Activated CD4-positive, CD25-positive, alpha-beta regulatory T cell treated with anti-CD3 and anti-CD28 coated beads, Interleukin-2, amount 50 U/mL, for 16 hours (primary cell): ENCODE measurements at places on chromosomes 2 and 18.

- no peak for DNase-seq
These were observed 2.1 kb downstream of the BCL2L11 start for GRCh38 chr2:111122631-111123421.

- no peak for DNase-seq
These were observed 38.7 kb downstream of the SCG2 start for GRCh38 chr2:223563462-223563861.

DNA sequence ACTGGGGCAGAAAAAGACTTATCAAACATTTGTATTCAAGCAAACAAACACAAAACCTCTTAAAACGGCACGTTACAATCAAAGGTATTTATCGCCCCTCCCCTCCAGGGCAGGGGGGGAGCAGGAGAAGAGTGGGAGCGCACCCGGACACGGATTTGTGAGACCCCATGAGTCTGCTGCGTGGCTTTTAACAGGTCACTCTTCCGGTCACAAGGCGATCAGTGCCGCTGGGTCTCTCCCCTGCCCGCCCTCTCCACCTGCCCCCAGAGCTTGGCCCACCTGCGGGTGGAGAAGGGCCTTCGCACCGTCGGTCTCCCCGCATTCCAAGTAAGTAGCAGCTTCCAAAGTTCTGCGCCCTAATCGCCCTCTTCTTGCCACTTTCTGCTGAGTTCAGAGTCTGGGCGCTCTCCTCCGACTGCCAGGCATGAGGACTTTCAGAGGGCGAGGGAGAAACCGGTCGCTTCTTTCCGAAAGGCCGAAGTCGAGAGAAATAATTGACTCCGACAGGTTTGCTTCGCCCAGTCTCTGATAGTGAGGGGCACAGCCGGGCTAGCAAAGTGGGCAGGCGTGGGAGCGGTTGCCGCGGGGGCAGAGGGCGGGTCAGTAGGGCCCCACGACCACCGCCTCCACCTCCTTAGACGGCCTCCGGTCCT is 800 bp downstream of the RPRM start:
- DNase-seq = no peak

GRCh38 chr2:97267411-97268074 is 154.6 kb downstream of the ANKRD36 start:
- no peak for DNase-seq

- no peak for DNase-seq
These were observed 43.5 kb downstream of the ASAP2 start for GRCh38 chr2:9250091-9250490.

- DNase-seq = no peak
These were observed 612.1 kb downstream of the KCNJ3 start for GRCh38 chr2:155310589-155310988.

- DNase-seq = no peak
These were observed 8.9 kb downstream of the EMILIN2 start for GRCh38 chr18:2855560-2856350.

- DNase-seq = no peak
These were observed 595.9 kb downstream of the DSC3 start for GRCh38 chr18:30446605-30447004.

DNA sequence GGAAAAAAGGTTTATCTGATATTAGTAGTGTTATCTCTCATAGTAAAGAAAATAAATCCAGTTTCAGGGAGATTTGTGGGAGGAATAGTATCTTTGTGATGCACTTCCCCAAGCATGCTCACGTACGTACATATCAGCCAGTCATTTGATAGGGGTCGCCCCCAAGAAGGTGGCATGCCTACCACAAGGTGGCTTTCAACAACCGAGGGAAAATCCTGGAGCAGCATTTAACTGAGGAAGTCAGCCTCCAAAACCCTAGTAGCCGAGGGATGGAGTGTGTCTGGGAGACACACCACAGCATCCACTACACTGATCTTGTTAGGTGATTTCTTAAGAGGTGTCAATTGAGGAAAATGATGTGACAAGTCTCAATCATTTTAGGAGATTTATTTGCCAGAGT is 623.9 kb downstream of the NYAP2 start:
- no peak for DNase-seq
